ENCODE measurements at places on chromosomes 7 and 10.

DNA sequence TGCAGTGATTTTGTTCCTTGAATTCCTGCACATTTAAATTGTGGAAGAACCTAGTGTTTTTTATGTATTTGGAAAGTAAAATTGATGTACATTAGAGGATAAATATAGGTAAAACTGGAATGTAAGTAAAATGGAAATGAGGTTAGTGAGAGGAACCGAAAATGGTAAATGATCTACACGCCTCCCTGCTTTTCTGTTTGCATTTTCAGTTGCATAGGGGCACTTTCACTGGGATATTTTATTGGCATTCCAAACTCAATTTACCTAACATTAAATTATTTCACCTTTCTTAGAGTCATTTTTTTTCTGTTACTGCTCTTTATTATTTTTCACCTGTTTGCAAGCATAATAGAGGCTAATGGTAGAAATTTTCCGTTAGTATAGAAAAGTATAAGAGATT is 8.0 kb downstream of the CDK13 start:
- DNase-seq: no peak

- peak; percentile 49 for DNase-seq
These were observed 2.3 kb upstream of the DRGX start for GRCh38 chr10:49398000-49398861.

GRCh38 chr7:16708980-16709379 is 44.6 kb upstream of the TSPAN13 start:
- no peak for DNase-seq

GRCh38 chr7:26369593-26369992 is 77.9 kb downstream of the SNX10 start:
- no peak for DNase-seq

- DNase-seq: no peak
These were observed 50.3 kb upstream of the SLC29A3 start for GRCh38 chr10:71268758-71269157.

DNA sequence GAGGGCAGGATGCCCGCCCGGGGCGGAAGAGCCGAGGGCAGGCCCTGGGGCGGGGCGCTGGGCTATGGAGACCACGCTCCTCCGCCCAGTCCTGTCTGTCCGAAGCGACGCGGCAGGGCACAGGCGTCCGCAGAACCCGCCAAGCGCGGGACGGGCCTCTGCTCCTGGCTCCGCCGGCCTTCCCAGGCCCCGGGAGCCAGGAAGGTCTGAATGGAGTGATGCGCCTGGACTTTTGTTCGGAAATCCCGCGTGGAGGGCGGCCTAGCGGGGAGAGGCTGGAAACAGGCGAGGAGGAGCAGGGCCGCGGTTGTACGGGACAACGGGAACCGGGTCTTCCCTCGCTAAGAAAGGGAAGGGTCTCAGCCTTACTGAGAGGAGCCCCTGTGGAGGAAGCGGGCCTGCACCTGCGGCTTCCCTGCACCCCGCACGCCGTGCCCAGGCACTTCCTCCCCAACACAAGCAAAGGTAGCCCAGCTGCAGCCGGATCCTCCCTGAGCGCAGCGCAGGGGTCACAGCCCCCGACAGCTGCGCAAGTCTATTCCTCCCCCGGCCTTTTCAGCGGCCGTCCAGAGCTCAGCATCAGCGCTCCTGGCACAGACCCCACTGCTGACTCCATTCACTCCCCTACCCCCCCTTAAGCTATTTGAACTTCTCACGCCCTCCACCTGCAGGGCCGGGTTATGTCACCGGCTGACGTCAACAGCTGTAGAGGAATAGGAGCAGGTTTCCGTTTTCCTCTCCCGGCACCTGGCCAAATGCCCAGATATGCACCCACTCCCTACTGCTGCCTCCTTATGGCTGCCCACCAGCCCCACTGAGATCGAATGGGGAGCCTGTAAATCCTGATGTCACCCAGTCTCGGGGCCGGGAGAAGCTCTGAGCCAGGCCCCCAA is 143.2 kb upstream of the RET start:
- DNase-seq: peak; percentile 23

DNA sequence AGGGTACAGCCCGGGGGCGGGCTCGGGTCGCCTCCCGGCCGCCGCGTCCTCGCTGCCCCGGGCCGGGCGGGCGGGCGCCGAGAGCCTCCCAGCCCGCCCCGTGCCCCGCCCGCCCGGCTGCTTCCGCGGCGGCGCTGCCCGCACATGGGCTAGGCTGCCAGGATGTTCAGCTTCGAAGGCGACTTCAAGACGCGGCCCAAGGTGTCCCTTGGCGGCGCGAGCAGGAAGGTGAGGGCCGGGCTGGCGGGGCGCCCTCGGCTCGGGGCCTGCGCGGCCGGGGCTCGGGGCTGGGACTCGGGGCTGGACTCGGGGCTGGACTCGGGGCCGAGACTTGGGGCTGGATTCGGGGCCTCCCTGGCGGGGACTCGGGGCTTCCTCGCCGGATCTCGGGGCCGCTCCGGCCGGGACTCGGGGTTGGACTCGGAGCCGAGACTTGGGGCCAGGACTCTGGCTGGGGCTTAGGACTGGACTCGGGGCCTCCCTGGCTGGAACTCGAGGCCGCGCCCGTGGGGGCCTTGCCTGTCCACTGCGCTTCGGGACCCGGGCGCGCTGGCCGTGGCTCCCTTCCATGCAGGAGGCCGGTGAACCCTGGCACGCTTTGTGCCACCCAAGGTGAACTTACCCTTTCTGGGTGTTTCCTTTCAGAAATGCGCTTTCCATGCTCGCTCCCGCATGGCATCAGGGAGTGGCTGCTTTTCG is 534 bp downstream of the UBE3C start:
- DNase-seq: peak; percentile 59

DNA sequence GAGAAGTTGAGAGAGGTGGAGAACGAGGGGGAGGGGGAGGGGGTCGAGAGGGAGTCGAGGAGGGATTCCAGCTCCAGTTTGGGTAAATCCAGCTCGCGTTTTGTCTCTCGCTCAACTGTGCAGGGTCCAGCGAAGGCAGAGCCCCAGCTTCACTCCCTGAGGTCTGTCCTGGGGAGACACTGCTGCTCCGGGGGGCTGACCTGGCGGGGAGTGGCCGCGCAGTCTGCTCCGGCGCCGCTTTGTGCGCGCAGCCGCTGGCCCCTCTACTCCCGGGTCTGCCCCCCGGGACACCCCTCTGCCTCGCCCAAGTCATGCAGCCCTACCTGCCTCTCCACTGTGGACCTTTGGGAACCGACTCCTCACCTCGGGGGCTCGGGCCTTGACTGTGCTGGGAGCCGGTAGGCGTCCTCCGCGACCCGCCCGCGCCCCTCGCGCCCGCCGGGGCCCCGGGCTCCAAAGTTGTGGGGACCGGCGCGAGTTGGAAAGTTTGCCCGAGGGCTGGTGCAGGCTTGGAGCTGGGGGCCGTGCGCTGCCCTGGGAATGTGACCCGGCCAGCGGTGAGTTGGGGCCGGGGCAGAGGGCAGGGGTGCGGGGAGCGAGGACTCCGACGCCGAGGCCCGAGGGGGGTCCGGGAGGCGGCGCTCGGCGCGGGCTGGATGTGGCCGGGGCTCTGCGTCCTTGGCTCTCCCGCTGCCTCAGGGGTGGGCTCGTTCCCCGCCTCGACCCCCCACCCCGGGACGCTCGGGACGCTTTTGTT is at the start of gene TET1:
TET1 (plus strand) TSS at position 152 of the 757 bp plus-strand sequence. CDS start 12,002 bp downstream, outside the sequence.
- DNase-seq: peak; percentile 26

DNA sequence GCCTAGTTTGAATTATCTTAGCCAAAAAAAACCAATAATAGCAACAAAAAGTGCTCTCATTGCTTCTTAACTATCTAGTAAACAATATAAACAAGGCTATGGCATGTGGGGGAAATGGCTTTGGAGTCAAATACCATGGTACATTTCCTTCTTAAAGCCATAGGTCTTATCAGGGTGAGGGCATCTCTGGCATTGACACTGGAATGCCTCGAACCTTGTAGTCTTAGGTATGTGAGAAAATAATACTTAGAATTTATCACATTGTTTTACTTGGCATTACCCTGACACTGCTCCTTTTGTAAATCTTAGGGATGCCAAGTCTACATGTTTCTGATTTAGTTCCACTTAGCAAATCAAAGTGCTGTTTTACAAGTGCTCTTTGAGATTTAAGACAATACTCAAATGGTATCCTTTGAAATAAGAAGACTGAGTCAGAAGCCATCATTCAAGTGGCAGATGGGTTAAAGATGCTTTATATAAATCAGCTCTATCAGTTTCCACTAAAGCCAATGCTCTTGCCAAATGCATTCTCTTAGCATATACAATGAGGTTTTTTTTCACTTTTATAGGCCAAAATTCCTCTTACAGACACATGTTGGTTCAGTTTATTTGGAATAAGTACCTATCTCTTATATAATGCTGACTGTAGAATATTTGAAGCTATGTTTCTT is 155.2 kb downstream of the HPSE2 start:
- DNase-seq: no peak

GRCh38 chr10:79313320-79313719 is 33.9 kb upstream of the PPIF start:
- DNase-seq: no peak

DNA sequence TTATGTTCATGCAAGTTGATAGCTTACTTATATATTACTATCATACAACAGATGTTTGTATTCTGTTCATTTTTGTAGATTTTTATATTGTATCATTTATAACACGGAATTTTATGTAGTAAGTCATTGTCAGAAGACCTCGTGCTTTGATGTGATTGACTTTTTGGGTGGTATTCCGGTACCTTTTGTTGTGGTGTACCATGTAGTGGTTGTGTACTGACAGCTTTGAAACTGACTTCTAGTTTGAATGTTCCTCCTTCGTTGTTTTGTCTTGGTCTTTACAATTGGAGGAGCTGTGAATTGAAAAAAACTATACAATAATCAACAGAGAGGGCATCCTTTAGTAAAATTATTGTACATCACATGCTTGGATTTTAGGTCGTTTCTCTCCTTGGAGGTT is 61.5 kb downstream of the WAC start:
- no peak for DNase-seq

DNA sequence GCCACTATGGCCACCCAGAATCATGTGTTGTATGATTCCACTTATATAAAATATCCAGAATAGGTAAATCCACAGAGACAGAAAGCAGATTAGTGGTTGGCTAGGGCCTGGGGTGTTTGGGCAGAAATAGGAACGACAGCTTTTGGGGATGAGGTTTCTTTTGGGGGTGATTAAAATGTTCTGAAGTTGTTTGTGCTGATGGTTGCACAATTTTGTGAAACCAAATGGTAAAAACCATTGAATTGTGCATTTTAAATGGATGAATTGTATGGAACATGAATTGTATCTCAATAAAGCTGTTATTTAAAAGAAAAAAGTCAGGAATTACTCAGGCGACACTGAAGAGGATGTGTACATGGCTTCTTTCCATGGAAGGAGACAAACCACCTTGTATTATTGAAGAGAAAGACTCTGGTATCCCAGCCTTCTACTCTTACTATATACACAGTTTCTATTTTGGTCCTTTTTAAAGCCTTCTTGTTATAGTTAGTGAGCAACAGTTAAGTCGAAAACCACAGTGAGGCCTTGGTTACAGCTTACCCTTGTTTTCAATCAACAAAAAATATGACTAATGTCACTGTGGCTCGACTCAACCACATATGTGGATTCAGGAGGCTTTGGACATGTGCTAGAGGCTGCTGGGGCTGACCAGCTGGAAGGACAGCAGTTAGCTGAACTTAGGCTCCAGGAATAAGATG is 57.1 kb upstream of the KMT2E start:
- DNase-seq: no peak

- no peak for DNase-seq
These were observed 355.8 kb downstream of the CCSER2 start for GRCh38 chr10:84683980-84684740.

DNA sequence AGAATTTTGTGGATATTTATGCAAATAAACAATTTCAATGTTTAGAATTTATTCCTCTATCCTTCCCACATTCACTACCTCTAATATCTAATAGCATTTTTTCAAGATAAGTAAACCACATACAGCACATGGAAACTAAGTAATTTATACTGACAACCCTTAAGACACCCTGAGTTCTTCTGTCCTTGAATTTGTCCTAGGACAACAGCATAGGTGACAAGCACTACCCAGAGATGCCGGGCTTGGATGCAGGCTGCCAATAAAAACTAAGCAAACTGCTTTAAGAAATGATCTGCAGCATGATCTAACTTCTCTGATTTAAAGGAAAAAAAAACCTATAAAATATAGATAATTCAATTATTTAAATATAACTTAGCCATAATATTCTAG is 22.7 kb downstream of the NT5C3A start:
- DNase-seq: no peak

DNA sequence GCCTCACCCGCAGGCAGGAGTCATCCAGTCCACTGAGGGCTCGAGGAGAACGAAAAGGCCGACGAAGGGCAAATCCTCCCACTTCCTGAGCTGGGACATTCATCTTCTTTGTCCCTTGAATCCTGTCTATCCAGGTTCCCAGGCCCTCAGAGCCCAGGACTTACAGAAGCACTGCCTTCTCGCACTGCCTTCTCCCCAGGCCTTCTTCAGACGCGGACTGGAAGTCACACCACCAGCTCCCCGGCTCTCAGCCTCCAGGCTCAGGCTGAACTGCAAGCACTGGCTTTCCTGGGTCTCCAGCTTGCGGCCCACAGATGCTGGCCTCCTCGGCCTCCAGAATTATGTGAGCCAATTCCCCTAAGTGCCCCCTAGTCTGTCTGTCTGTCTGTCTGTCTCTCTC is 6.4 kb upstream of the MMP21 start:
- DNase-seq: no peak

DNA sequence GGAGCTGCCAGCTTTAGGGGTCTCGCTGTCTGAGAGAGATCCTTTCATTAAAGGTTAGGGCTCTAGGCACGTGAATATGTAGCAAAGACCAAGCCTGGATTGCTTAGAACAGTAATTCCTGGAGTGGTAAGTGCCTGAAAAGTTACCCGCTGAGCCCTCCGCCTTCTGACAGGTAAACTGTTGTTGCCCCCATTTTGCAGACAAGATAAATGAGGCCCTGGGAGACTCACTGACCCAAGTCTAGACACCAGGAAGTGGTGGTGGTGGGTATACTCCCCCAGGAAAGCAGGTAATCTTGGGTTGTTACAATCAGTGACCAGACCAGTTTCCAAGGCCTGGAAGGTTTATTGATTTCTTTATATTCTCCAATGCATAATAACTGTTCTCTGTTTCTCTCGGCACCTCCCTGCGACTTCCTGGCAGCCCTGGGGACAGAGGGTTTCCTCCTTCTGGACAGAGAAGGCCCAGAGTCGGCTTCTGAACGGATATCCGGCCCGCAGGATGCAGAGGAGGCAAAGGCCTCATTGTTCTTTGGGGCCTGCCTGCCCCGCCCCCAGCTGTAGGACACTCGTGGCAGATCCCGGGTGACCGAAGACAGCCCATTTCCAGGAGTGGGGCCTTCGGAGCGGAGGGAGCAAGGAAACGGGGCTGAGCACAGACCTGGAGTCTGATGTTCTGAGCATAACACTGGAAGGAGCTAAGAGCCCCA is 1.3 kb upstream of the GRK5 start:
- peak; percentile 27 for DNase-seq

- no peak for DNase-seq
These were observed 116.8 kb upstream of the JCAD start for GRCh38 chr10:30176182-30176581.

Measured in stimulated activated CD4-positive, alpha-beta T cell treated with anti-CD3 and anti-CD28 coated beads, Interleukin-4, amount 100 ng/mL, for 1 hour (primary cell).